Chondrocyte (in vitro differentiated cells): ENCODE measurements at places on chromosomes 1 and 21.

- DNase-seq: no peak
Observed at GRCh38 chr1:58584082-58584895, 7.2 kb upstream of the TACSTD2 start.

- no peak for DNase-seq
Observed at GRCh38 chr1:64004451-64005025, 198.9 kb upstream of the UBE2U start.

GRCh38 chr1:235736263-235736662, 86.7 kb upstream of the GNG4 start:
- no peak for DNase-seq

DNA sequence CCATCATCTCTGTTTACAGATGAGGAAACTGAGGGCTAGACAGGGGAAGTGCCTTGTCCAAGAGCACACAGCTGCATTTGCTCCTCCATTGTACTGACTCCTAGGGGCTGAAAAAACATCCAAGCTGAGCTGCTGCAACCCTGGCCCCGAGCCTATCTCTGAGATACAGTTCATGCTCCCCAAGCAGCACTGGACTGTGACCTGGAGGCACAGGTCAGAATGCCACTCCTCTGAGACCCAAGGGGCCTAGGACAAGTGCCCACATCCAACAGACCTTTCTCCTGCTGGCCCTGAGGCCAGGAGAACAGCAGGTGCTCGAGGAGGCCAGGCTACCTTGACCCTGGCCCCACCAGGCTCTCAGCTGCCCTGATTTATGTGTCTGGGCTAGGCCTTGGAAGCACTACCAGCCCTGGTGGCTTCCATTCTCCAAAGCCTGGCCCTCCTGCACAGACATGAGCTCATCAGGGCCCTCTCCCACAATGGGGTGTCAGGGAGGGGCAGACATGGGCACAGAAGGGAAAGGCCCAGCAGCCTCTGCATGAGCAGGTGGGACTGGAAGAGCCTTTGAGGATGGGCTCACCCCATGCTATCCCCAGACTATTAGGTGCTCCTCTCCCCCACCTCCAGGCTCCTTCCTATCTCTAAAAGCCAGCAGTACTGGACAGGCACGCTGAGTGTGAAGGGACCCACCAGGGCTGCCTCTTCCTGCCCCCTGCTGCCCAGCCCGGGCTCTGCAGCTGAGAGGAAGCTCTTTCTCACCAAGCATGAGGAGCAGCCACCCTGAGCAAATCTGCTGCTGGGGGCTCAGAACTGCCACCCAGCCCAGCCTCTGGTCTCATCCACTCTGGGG, 18.8 kb downstream of the ADGRB2 start:
- DNase-seq: no peak

DNA sequence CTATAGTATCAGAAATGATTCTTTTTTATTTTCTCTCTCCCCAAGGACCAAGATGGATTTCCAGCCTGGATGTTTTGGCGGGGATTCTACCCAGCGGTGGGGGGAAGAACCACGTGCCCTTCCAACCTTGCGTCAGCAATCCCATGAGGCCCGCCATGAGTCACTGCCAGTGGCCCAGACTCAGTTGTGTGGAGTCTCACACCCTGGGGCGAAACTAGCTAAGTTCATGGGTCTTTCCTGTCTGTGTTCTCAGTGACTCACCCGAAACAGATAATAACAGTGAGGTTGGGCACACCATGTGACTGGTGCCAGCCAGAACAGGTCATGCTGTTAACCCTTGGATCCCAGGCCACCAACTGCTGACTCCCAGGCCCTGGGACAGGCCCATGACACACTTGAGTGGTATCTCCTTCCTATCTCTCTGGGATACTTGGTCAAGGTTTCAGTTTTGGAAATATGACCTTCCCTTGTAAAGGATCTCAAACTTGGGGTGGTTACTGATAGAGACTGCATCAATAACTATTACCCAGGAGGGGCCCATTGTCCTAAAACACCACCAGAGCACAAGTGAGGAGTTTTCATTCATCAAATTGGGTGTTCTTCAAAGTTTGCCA, 98.0 kb upstream of the DUSP10 start:
- no peak for DNase-seq

DNA sequence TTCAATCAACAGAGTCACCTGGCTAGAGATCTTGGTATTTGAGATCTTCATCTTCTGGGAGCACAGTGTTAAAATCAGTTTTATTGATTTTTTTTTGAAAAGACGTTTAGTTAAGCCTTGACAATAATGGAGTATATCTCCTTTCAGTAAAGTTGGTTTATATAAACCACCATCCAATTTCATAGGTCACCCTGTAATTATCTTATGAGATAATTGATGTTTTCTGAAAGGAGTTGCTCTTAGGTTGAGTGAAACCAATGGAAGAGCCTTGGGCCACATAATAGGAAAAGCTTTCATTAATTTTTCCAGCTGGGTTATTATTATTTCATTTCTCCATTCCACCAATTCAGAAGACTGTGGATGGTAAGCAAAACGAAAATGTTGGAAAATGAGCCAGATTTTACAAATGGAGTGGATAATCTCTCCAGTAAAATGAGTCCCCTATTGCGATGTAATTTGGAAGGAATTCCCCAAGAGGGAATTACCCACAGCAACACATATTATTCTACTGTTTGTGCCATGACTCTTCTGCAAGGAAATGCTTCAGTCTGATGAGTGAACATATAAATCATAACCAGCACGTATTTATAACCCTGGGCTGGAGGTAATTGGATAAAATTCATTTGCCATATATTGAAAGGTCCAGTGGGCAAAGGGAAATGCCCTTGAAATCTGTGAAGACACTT, 46.2 kb upstream of the TINAGL1 start:
- DNase-seq: no peak

DNA sequence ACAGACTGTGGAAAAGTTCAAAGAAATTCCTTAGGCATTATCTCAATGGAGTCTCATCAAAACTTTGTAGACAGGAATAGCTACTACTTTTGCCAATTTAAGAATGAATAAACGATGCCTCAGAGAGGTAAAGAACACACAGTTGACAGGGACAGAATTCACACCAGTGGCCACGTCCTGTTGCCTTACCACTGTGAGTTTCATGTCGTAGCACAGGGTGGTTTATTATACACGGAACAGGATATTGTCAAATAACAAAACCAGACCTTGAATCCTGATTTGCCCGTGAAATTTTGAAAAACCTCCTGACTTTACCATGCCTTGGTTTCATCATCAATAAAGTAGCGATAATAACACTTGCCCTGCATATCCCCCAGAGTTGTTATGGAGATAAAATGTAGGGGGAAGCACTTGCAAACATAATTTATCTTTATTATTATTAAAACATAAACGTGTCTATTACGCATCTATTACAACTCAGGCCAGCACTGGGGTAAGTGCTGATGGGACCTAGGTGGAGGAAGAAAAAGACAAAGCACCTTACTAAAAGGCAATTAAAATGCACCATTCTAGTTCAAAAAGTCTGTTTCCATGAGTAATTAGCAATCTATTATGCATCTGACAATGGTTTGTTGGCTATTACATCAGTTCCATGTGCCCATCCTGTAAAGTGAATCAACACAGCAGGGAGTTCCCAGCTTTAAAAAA, 408.1 kb upstream of the RUNX1 start:
- no peak for DNase-seq

DNA sequence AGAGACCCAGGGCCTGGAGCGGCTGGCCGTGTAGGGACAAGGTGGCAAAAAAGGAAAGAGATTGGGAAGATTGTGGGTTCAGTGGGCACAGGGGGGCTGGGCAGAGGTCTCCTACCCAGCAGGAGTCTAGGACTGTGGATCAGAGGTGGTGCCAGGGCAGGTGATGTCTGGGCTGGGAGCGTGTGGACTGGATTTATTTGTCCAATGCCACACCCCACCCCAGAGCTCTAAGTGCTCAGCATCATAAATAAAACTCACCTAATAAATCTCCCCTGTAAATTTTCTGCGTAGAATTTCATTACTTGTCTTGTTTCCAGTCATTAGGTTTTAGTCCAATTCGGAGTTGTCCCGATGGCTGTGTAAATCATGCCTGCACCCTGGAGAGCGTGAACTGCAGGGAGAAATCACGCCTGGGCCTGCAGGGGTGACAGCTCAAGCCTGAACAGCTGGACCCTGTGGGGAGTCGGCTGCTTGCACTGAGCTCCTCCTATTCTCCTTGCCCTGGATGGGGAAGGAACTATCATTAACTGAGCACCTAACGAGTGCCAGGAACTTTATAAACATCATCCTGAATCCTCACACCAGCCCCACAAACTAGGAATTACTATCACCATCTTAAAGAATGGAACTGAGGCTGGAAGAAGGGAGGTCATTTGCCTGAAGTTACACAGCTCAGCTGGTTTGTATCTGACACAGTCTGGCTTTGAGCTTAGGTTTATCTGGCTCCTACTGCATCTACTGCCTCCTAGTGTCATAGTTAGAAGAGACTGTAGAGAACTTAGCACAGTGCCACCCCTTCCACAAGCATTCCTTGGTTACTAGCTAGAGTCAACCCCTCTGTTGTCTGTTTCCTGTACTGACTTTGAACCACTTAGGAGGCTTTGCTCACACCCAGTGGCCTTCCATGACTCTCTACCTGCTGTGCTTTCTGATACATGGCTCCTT, 25.0 kb upstream of the POU3F1 start:
- no peak for DNase-seq

DNA sequence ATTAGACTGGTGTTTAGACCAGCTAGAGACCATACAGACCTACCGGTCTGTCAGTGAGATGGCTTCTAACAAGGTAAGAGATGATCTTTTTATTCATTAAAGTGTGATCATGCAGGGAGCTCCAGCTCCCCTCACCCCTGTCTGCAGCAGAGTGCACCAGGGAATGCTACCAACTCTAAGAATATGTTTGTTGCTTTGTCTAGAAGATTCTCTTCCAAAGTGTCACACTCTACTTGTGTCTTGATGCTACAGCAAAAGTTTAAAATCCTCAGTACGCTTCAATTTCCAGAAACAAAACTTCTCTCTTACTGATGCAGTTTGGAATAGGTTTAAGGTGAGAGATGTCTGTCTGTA, 201.4 kb upstream of the SGIP1 start:
- no peak for DNase-seq
